ENCODE measurements at places on chromosomes 1 and 21. TPM values are rescaled to one million over a fixed set of nuclear protein-coding genes. Genes with fewer than 3 reads are reported as not detected.

DNA sequence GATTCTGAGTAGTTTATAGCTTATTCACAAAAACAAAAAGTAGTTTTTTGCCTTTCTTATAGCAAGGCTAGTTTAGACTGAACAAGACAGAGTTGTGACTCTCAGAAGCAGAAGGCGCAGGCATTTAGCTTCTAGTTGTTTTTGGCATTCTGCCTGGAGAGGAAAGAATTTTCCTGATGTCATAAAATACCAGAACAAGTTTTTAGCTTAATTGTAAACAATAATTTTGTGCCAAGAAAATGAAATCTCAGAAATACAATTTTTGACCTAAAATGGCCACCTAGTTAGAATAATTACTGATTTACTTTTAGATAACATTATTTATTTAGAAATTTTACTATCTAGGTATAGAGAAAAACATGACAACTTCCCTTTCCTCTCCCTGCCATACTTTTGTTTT lies 1.0 kb downstream of the DNAJB4 start:
- peak; percentile 87 for DNase-seq

The CHIA gene
- not detected for total RNA-seq

The RAVER2 gene
- total RNA-seq: 4.5 TPM

The EDN2 gene
- 19.4 TPM for total RNA-seq

The DNM3 gene
- 1.2 TPM for total RNA-seq

The ZNF124 gene
- total RNA-seq: 79.2 TPM

- DNase-seq: no peak
Measured at GRCh38 chr1:169698976-169699375, 12.4 kb downstream of the SELL start.

DNA sequence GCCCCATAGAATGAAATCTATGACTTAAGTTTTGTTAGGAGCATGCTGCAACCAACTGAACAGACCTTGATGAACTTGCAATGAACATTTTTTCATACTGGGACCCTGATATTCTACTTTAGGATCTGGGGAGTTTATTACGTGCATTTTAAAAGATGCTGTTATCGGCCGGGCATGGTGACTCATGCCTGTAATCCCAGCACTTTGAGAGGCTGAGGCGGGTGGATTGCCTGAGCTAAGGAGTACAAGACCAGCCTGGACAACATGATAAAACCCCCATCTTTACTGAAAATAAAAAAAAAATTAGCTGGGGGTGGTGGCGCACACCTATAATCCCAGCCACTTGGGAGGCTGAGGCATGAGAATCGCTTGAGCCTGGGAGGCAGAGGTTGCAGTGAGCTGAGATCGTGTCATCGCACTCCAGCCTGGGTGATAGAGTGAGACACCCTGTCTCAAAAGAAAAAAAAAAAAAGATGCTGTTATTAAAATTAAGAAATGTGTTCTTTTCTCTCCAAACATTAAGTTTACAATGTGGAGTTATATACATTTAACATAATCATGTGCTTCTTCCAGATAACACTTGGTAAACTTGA lies 7.1 kb downstream of the MPZL1 start:
- DNase-seq: no peak

DNA sequence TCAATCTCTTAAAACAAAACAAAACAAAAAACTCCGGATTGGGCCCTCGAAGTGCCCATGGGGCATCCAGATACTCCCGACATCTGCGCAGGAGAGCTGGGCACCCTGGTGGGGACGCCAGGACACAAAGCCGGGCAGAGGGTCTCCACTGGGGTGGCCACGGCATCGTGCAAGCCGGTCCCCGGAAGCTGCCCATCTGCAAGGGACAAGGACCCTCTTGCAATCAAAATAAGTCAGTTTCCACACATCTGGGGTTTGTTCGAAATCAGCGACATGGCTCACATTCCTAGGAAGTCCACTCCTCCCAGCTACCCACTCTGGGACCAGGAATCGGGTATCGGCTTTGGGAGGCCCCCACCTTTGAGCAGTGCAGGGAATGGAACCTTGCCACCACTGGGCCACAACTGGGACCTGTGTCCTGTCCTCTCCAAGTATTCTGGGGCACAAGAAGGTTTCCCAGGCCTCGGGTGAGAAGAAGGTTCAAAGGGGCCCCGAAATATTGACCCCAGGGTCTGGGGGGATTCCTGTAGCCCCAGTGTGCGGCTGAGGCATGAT lies 4.6 kb upstream of the PRDM16 start:
- no peak for DNase-seq

GRCh38 chr1:201842472-201843027 lies 13.6 kb downstream of the IPO9 start:
- no peak for DNase-seq

The LMX1A gene
- total RNA-seq: not detected

GRCh38 chr1:19654386-19654785 lies 10.3 kb downstream of the NBL1 start:
- peak; percentile 43 for DNase-seq

The CRB1 gene
- not detected for total RNA-seq

- no peak for DNase-seq
Measured at GRCh38 chr1:44021581-44022321, 9.5 kb downstream of the SLC6A9 start.

The PTGS2 gene
- 2.6 TPM for total RNA-seq

The OR2AK2 gene
- not detected for total RNA-seq

DNA sequence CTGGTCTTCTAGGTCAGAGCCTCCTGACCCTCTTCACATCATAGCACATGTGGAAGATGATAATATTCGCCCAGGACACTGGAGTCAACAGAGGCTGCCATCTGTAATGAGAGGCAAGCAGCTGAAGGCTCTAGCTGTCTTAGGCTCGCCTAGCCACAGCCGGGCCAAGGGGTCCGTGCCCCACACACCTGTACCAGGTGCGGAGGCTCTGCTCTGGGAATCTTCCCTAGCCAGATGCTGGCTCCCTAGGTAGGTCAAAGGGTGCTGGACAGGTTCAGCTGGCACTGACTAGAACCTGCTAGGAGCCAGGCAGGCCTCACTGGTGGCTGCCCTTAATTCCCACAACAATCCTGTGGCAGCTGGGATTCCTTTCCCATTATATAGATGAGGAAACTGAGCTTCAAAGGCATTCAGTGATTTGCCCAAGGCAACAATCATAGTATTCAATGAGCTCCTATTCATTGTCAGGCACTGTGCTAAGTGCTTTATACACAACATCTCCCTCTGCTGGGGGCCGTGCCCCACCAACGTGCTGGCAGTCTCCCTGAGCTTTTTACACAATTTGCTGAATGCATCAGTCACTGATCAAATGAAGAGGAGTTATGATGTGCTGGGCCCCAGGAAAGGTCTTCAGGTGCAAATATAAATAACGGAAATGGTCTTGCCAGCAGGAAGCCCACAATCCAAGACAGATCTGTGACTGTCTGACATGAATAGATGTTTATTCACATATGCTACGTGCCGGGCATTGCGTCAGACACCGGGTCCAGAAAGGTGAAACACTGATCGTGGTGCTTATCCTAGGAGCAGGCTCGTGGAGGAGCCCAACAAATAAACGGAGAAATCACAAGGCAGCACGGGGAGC lies 58.0 kb downstream of the DDX20 start:
- DNase-seq: no peak

- DNase-seq: no peak
Measured at GRCh38 chr21:16468184-16468583, 738.4 kb downstream of the USP25 start.

The CDC20 gene
- 2.1 TPM for total RNA-seq

DNA sequence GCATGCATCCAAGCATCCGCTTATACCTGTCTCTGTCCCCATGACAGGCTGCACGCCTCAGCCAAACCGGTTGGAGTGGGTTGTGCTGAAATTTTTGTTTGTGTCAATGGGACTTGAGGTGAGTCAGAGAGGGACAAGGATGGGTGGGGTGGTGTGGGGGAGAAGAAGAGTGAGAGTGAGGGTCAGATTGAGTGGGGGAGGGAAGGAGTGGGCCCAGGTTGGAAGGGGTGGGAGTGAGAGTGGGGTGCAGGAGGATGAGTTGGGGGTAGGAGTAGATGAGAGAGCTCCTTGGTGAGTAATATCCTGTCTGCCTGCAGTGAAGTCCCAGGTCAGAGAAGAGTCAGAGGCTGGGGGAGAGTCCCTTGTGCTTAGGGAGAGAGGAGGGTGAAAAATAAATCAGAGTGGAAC lies 3.3 kb upstream of the NECTIN4 start:
- peak; percentile 36 for DNase-seq

GRCh38 chr1:53155534-53155933 lies 13.1 kb upstream of the SLC1A7 start:
- no peak for DNase-seq

The TRIM17 gene
- 1.5 TPM for total RNA-seq

The SYTL1 gene
- 9.0 TPM for total RNA-seq

The CYP4Z1 gene
- not detected for total RNA-seq

- no peak for DNase-seq
Measured at GRCh38 chr1:244365809-244366208, 85.9 kb downstream of the ADSS2 start.

DNA sequence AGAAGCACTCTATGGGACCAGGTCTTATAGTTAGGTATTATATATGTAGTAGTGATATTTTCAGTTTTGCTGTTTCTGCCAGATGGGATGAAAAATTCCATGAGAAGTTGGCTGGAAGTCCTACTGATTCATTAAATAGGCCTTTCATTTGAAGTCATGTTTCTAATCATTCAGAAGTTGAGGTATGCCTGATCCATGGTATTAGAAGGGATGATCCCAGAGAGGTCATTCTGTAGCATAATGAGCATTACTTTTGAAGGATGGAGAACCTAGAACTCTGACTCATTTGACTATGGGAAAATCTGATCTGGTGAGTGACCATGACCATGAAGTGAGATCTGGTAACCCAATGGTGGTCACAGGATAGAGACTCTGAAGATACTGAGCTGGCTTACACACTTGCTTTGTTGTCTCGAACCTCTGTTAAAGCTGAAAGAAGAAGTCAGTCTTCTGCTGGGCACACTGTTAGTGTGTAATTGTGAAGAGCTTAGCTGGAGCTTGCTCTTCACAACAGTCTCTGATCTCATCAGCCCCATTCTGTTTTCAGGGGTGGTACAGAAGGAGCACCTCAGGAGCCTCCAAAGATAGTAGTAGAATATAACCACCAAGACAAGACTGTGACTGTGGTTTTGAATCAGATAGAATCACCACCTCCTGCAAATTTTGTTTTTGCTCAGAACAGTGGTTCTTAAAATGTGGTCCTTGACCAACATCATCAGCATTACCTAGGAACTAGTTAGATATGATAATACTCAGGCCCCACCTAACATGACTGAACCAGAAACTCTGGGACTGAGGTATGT lies 9.0 kb downstream of the MGST3 start:
- DNase-seq: no peak

GRCh38 chr1:59892841-59893811 lies 33.4 kb downstream of the CYP2J2 start:
- DNase-seq: peak; percentile 51

The CRNN gene
- total RNA-seq: not detected

The CD101 gene
- 0.35 TPM for total RNA-seq

The HSPB7 gene
- total RNA-seq: 0.35 TPM

The FBLIM1 gene
- total RNA-seq: 213 TPM
